Pancreas (tissue), 10 donors: ENCODE measurements at places on chromosomes 2 and 18.

DNA sequence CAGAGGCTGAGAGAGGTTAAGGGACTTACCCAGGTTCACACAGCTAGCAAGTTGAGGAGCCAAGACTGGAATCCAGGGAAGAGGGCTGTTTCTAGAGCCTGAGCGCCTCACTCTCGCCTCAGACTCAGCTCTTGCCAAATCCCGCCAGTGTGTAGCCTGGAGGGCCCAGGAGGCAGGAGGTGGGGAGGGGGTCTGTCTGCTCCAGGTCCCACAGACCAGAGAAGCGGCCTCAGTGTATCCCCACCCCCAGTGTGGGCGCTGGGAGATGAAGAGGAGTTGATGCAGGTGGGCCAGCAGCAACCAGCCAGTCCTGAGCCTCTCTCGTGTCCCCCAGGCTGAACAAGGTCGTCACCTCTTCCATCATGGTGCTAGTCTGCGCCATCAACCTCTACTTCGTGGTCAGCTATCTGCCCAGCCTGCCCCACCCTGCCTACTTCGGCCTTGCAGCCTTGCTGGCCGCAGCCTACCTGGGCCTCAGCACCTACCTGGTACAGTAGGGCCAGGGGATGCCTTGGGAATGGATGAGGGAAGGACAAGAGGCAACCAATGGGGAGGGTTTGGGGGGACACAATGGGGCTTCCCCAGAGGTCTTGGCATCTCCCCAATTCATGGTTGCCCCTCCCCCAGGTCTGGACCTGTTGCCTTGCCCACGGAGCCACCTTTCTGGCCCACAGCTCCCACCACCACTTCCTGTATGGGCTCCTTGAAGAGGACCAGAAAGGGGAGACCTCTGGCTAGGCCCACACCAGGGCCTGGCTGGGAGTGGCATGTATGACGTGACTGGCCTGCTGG lies 5.2 kb upstream of the CTDSP1 start:
- no peak for DNase-seq

- no peak for DNase-seq
Measured at GRCh38 chr18:76463872-76464271, 31.2 kb downstream of the ZNF516 start.

GRCh38 chr2:222268311-222268990 lies 30.3 kb downstream of the PAX3 start:
- DNase-seq = no peak

- DNase-seq = no peak
Measured at GRCh38 chr18:70250781-70251180, 38.1 kb upstream of the SOCS6 start.

GRCh38 chr2:96157649-96158553 lies 12.7 kb upstream of the DUSP2 start:
- DNase-seq = no peak

GRCh38 chr2:218679119-218679518 lies 7.2 kb downstream of the STK36 start:
- DNase-seq = no peak

DNA sequence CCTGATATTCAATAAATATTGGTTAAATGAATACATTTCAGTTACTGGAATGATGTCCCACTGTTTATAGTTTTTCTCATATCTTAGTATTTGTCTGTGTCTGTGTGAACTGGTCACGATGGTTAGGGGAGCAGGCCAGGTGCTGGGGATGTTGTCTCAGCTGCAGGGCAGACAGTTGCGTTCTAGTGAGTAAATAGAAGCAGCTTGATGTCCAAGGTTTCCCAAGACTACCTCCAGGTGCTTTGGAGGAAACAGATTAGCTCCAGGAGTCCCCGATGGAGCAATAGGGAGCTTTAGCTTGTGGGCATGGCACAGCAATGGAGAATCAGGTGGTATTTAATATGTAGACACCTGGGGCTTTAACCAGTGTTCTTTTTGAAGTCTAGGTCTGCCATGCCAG lies 75.5 kb downstream of the GULP1 start:
- no peak for DNase-seq

GRCh38 chr2:208033701-208034502 lies 8.6 kb upstream of the PLEKHM3 start:
- DNase-seq = peak; percentile 25

- DNase-seq = no peak
Measured at GRCh38 chr18:74399091-74399887, 57.8 kb downstream of the DIPK1C start.

DNA sequence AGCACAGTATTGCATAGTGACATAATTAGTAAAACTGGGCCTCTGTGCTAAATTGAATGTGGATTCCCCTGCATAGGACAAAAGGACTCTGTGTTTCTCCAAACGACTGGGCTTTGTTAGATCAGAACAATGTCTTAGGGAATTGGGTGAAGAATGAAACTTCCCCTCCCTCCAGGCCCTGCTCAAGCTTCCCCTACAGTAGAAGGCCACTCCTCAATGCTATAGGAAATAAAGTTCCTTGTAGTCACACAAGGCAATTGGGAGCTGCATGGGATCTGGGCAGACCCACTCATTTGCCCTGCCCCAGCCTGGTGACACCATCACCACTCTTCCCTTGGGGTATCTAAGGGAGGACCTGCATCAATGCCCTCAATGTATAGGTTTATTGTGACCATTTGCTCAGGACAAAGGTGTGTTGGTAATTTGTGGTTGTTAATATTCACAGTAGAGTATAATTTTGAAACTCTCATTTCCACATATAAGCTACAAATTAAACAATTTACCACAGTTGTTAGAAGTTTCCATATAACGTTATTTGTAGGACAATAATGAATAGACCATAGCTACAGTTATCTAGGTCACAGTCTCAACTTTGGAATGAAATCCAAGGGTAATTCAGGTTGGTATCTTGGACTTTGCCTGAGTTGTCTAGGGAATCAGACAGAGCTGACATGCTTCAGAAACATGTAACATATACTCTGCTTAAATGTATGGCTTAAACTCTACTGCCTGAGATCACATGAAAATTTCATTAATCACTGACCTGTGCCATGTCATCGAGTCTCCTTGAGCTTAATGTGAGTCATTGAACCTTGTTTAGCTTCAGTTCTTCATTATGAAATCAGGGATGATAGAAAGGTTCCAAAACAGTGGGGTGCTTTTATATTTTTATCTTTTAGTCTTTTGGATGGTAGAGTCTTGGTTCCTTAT lies 64.8 kb upstream of the DARS1 start:
- DNase-seq = no peak

DNA sequence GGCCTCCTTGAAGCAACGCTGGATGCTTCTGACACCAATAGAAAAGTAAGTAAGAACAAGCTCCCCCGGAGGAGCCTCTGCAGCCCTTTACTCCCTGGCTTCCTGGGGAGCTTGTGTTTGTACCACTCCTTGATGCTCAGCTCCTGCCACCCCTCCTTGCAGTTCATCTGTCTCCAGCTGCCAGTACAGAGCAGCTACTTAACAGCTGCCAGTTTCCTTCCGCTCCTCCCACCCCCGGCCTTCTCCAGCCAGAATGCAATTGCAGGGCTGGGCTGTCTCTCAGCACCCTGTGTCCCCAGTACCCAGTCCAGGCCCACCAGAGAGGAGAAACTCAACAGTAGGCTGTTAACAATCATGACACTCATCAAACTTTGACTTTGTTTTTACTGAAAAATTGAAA lies 109.4 kb downstream of the AOX1 start:
- no peak for DNase-seq

DNA sequence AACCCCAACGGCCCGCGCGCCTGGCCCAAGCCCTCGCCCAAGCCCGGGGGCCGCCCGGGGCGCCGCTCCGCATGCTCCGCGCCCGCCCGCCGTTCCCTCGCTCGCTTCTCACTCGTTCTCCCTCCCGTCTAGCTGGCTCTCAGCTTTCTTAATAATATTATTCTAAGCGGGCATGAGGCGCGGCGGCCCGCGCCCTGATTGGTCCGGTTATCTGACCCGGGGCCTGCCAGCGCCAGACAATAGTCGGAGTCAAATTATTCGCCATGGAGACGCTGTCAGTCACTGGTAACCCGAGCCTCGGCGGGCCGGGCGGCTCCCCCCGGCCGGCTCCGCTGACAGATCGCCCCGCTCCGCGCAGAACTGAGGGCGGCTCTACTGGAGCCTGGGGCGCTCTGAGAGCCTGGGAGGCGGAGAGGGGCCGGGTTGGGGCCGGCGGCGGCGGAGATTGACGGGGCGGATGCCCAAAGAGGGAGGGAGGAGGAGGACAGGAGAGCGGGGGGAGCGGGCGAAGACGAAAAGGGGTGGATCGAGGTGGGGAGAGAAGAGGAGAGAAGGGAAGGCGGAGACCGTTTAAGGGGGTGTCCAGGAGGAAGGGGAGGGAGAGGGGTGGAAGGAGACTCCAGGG lies at the start of gene SIX2:
Gene SIX2, minus strand, starts transcription at position 150 of the 625 bp plus-strand sequence. CDS start 342 bp downstream, outside the sequence.
- peak; percentile 96 for DNase-seq

- no peak for DNase-seq
Measured at GRCh38 chr2:203177361-203177760, 61.5 kb upstream of the CYP20A1 start.

GRCh38 chr2:62270728-62271127 lies 74.8 kb downstream of the B3GNT2 start:
- peak; percentile 43 for DNase-seq

DNA sequence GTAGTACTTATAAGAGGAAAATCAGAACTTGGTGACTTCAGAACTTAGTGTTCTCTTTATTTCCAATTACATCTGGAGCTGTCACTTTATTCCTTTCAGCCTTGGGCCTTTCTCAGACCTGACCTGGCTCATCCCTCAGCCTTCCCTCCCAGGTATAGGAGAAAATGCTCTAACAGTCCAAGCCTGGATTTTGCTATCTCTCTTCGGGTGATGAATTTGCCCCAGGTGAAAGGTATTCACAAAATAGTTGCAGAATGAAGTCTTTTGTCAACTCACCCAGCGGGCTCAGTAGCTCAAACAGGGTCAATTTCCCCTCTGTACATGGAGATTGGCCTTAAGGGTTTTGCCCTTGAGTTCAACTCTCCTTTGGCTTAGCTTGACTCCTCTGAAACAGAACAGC lies 12.0 kb downstream of the NRP2 start:
- no peak for DNase-seq

DNA sequence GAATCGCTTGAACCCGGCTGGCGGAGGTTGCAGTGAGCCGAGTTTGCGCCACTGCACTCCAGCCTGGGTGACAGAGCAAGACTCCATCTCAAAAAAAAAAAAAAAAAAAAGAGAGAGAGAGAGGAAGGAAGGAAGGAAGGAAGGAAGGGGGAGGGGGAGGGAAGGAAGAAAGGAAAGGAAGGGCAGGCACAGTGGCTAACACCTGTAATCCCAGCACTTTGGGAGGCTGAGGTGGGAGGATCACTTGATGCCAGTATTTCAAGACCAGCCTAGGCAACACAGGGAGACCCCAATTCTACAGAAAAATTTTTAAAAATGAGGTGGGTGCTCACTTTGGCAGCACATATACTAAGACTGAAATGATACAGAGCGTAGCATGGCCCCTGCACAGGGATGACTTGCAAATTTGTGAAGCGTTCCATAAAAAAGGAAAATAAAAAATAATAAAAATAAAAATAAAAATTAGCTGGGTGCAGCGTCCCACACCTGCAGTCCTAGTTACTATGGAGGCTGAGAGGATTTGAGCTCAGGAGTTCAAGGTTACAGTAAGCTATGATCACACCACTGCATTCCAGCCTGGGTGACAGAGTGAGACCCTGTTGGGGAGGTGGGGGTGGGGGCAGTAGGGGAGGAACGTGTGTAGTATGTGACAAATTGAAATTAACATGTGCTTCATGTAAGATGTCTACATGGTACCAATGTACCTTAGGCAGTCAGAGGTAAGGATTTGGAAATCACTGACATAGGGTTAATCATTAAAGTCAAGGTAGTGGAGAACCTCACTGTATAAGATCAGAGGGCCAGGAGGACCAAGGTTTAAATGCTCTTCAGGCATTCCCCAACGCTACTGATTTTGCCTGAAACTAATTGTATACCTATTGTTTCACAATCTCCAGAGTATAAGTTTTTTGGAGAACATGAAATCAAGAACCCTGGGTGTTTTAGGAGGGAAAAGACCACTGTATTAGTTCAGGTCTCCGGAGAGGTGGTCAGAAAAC lies 1.4 kb downstream of the WDCP start:
- DNase-seq = no peak

- DNase-seq = peak; percentile 44
Measured at GRCh38 chr2:34012715-34013302, 413.7 kb upstream of the FAM98A start.

- DNase-seq = no peak
Measured at GRCh38 chr18:39946623-39947061, 2008.4 kb upstream of the PIK3C3 start.

DNA sequence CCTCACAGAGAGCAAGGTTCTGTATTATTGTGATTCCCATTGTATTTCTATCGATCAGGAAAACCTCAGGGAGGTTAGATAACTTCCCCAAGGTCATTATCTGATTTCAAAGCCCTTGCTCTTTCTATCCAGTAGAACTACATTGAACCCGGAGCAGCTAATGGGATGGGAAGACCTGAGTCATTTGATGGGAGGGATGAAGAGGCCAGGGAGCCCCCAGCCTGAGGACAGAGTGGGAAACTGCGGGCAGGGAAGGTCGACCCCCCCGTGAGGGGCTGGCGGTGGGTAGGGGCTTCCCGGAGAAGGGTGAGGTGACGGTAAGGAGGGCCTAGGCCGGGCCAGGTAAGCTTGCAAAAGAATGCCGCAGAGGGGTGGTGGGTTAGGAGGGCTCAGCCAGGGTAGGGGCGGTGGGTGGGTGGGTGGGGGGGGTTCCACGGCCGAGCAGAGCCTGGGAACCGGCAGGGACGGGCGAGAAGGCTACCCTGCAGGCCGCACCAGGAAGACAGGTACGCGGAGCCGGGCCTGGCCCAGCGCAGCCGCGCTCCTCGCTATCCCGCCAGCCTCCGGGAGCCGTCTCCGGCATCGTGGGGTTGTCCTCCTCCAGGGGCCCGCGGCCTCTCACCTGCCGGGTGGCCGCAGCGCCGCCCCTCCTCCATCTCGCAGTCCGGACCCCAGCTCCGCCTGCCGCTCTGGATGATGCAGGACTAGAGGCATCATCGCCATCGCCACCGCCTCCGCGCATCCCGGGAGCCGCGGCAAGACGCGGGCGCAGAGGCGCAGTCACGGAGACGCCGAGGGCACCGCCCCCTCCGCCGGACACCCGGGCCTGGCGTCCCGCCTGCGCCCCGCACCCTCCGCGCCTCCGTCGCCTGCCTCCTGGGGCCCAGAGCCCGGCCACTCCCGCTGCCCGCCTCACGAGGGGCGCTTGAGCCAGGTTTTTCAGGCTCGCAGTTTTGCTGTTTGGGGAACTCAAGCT lies at the start of gene GPR75:
Gene GPR75, minus strand, starts transcription at position 762 of the 976 bp plus-strand sequence. CDS start 5,211 bp downstream, outside the sequence.
- peak; percentile 70 for DNase-seq

GRCh38 chr2:128466376-128466775 lies 147.7 kb upstream of the HS6ST1 start:
- DNase-seq = no peak

DNA sequence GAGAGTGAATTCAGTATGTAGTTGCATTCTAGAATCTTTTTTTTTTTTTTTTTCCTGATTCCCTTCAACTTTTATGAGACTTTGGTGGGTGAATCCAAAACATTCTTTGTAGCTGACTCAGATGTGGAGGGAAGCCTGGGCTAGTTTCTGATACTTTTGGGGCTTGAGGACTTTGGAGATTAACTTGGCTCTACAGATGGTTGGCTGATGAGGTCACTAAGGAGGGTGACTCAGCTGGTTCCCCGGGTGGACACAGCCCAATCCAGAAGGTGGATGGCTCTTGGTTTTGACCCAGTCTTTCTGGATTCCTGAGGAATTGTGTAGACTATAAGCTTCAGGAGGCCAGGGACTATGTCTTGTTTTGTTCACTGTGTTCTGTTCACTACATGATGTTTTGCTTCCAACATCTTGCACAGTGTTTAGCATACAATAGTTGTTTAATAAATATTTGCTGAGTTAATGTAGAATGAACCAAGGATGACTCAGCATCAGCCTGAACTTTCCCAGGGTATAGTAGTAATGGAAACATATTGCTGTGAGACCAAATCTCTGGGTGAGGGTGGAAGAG lies 30.5 kb downstream of the LAMA3 start:
- no peak for DNase-seq
